ENCODE measurements at places on chromosomes 7 and 10.

- DNase-seq, result no peak
Observed at GRCh38 chr7:149644754-149645153, 128.6 kb downstream of the ZNF467 start.

DNA sequence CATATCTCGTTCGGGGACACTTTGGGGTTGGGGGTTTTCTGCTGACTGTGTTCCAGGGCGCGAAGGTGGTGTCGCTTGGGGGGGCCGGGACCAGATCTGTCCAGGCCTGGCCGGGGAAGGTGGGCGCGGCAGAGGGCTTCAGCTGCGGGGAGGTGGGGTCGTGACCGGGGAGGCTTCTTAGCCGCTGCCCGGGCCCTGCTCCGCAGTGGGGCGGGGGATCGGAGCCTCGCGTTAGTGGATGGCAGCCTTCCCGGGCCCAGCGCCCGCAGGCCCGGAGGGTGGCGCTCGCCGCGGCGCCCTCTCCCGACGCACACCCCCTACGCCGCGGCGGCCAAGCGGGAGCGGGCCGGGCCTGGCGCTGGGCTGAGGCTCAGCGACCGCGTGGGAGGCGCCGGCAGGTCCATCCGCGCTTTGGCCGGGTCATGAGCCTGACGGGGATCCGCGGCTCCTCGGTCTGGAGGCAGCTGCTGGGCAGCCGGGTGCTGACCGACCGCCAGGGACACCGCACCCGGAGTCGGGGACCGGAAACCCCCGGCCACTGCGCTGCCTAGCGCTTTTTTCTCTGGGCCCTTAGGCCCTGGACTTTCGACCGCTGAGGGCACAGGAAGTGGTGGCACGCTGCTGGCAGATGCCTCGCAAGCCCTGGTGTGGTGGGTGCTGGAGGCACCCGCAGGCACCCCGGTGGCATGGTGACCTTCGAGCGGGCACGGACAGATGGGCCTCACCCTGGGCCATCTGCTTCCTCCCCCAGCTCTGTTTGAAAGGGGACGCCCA lies 1.2 kb downstream of the AGAP3 start:
- DNase-seq, result no peak

DNA sequence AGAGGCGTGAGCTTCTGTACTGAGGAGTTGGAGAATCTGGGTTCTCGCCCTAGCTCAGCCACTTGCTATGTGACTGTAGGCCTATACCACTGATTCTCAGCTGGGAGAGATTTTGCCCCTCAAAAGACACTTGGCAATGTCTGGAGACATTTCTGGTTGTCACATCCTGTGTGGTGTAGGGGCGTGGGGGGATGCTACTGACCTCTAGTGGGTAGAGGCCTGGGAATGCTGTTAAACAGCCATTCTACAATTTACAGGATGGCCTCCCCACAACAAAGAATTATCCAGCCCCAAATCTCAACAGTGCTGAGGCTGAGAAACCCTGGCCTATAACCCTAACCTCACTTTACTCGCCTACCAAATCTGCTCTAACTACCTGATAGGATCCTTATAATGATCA lies 58.8 kb upstream of the GAD2 start:
- DNase-seq, result no peak

DNA sequence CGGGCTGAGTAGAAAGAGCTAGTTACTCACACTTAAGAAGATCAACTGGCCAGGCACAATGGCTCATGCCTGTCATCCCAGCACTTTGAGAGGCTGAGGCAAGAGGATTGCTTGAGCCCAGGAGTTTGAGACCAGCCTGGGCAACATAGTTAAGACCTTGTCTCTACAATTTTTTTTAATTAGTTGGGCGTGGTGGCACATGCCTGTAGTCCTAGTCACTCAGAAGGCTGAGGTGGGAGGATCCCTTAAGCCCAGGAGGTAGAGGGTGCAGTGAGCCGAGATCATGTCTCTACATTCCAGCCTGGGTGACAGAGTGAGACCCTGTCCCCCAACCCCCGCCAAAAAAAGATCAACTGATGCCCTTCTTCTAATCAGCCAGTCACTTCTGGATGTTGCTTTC lies 74.6 kb upstream of the ATP6V0A4 start:
- DNase-seq, result no peak

GRCh38 chr7:123797673-123798531 lies 47.1 kb upstream of the HYAL4 start:
- peak; percentile 17 for DNase-seq

DNA sequence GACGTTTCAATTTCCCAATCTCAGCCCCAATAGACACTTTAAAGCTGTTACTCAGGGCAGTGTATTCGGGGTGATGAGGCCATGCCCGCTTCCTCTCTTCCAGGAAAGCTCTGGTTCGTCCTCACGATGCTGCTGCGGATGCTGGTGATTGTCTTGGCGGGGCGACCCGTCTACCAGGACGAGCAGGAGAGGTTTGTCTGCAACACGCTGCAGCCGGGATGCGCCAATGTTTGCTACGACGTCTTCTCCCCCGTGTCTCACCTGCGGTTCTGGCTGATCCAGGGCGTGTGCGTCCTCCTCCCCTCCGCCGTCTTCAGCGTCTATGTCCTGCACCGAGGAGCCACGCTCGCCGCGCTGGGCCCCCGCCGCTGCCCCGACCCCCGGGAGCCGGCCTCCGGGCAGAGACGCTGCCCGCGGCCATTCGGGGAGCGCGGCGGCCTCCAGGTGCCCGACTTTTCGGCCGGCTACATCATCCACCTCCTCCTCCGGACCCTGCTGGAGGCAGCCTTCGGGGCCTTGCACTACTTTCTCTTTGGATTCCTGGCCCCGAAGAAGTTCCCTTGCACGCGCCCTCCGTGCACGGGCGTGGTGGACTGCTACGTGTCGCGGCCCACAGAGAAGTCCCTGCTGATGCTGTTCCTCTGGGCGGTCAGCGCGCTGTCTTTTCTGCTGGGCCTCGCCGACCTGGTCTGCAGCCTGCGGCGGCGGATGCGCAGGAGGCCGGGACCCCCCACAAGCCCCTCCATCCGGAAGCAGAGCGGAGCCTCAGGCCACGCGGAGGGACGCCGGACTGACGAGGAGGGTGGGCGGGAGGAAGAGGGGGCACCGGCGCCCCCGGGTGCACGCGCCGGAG lies 2.6 kb downstream of the GJD4 start:
- DNase-seq, result no peak

GRCh38 chr10:35364808-35365207 lies 28.5 kb downstream of the CCNY start:
- no peak for DNase-seq

DNA sequence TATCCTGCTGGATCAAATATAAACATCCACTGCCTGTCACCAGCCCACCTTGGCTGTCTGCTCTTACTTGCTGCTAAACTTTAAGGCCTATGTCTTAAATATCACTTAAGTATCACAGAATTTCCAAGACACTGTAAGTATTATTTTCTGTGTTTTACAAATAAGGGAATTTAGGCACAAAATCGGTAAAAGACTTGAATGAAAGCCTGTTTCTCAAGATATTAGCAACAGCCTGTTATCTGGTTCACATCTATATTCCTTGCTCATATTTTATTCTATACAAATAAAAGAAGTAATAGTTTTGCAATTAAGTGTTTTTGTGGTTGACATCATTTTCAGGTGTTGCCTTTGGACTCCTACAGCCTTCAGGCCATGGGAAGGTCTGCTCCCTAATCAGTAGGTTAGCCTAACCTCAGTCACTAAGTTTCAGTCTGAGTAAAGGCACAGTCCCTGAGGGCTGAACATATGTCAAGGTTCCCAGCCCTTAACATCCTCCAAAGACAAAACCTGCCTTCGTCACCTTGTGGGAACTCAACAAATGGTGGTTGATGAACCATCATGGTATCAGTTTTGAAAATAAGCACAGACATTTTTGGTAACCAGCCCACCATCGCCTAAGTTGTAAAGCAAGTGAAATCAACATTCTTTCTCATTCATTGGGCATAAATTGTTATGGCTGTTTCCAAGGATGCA lies 127.1 kb downstream of the CREB5 start:
- DNase-seq, result no peak

GRCh38 chr10:110758128-110758765 lies 113.5 kb upstream of the PDCD4 start:
- DNase-seq, result no peak

- no peak for DNase-seq
Observed at GRCh38 chr10:91096274-91096673, 124.2 kb upstream of the PCGF5 start.

Measured in hindlimb muscle (tissue), 1 donor.